ENCODE measurements at places on chromosomes 4 and X.

DNA sequence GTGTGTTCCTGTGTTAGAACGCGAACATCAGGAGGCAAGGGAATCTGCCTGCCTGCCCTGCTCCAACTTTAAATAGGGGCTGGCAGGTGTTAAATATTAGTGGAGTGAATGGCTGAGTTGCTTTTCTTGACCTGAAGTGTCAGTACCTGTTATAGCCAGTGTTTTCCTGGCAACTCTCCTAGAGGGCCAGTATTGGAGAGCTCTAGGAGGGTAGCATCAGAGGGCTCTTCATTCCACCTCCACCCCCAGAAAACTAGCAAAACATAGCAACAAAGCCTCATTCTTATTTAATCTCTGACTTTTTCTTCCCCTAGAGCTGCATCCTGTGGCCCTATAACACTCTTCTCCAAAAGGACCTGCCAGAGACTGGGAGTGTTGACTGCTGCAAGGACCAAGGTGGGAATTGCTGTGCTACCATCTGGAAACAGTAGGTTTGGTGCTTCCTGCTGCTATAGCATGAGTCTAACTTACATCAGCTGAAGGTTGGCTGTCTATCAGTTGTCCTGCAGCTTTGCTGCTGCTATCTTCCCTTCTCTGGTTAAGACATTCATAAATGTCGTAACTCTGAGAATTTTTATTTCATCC is 33.5 kb downstream of the SGMS2 start:
- no peak for DNase-seq

GRCh38 chr4:55884093-55884850 is 30.8 kb downstream of the EXOC1 start:
- DNase-seq, result no peak

DNA sequence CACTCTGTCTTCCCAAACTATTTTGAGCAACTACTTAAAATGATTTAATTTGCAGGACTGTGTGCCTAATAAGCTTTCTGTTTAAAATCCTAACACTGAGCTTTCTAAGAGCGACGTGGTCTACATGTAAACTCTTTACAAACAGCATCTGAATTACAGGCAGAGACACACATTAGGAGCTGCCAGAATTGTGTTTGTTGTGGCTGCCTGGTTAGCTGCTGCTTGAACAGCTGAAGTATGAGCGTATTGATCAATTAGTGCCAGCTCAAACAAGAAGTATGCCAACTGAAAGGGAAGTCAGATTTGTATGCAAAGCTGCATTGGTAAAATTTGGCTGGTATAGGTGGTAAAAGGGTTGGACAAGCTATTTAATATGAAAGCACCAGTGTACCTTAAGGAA is 384.4 kb downstream of the PCDH7 start:
- no peak for DNase-seq

- no peak for DNase-seq
These were observed 46.3 kb upstream of the HHIP start for GRCh38 chr4:144599621-144600020.

- DNase-seq, result no peak
These were observed 57.6 kb downstream of the CCDC160 start for GRCh38 chrX:134294548-134294947.

DNA sequence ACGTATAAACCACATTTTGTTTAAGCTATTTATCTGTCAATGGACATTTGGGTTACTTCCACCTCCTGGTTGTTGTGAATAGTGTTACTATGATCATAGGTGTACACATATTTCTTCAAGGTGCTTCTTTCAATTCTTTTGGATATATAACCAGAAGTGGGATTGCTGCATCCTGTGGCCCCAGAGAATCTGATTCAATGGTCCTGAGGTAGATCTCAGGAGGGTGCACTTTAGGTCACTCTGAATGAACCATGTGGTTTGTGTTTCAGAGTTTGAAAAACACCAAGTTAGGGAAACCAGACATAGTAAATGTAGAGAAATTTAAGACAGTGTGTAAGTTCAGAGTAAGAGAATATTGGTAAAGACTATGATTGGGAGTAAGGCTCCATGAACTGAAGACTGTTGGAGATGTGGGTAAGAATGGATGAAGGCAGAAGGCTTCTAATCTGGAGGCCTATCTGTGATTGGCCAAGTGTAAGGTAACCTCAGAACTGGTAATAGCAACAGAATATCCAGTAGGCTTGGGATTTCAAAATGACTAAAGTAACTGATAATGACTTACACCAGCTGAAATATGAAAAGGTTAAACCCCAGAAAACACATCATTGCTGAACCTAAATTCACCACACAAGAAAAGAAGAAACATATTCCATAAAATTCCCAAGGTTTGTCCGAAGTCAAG is 236.9 kb downstream of the CAMK2D start:
- DNase-seq, result no peak

DNA sequence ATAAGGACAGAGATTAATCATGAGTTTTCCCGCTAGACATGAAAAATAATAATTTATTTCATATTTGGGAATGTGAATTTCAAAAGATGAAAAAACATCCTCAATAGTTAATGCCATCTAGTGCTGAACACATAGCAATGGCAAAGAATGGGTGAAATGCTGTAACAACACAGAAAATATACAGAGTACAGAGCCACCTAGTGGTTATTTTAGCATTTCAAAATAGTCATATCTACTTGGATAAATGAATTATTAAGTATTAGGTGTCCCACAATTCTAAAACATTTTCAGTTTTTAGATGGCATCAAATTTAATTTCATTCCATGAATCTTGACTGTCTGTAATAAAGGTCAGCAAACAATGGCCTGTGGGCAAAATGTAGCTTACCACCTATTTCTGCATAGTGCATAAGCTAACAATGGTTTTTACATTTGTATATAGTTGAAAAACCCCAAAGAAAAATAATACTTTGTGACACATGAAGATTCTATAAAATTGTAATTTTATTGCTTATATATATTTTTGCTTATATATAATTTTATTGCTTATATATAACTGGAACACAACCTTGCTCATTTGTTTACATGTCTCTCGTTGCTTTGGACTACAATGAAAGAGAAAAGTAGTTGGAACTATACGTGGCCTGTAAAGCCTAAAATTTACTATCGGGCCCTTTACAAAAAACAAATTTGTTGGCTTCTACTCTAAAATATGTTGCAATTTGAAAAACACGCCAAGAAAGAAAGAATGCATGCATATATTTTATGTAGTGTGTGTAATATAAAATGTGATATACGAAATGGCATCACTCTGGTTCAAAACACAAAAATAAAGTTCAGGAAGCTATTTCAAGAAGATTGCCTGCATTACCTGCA is 99.1 kb upstream of the FAM47C start:
- DNase-seq, result no peak

- DNase-seq, result no peak
These were observed 2.0 kb downstream of the HSPA4L start for GRCh38 chr4:127783955-127784770.

DNA sequence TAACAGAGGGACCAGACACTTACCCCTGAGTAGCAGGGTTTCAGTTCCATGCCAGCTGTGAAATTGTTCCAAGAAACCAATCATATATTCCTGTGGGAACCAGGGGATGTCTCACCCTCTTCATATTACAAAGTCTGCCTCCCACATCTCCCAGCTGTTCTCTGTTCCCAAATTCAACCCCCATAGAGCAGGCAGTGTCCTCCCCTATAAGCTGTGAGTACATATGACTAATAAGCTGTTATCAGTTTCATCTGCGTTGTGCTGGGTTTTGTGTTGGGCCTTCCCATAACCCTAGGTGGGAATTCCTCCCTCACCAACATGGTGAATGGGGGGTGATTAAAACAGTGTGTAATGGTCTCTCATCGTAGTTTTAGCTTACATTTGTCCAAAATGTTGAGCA is 41.0 kb downstream of the CEP44 start:
- no peak for DNase-seq

DNA sequence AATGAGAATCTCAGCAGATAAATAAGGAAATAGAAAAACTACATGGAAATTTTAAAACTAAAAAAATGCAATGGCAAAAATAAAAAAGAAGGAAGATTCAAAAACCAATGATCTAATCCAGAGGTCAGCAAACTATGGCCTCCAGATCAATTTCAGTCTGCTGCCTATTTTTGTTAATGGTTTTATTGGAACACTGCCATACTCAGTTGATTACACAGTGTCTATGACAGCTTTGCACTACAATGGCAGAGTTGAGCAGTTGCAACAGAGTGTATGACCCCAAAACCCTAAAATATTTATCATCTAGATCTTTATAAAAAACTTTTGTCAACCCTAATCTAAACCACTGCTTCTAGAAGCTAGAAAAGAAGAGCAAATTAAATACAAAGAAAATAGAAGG is 170.3 kb downstream of the RAB28 start:
- DNase-seq, result no peak

DNA sequence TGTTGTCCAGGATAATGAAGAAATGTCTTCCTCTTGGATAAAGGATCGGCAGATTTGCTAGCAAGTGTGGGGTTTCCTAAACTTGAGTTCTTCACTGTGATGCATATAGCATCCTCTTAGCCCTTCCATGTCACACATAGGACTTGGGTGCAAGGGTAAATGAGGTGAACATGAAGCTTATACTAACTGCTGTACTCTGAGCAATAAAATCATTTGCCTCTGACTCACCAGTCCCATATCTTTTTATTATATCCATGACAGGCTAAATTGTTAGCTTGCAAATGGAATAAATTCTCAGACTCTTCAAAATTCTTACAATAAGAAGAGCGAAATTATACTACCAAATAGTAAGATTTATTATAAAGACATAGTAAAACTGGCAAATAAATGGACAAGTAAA is 14.7 kb upstream of the TBC1D1 start:
- no peak for DNase-seq

GRCh38 chr4:68388347-68388865 is 38.5 kb upstream of the YTHDC1 start:
- no peak for DNase-seq

GRCh38 chrX:53287493-53288138 is 6.2 kb upstream of the IQSEC2 start:
- DNase-seq, result no peak

GRCh38 chr4:168632301-168632725 is 135.5 kb downstream of the PALLD start:
- no peak for DNase-seq

DNA sequence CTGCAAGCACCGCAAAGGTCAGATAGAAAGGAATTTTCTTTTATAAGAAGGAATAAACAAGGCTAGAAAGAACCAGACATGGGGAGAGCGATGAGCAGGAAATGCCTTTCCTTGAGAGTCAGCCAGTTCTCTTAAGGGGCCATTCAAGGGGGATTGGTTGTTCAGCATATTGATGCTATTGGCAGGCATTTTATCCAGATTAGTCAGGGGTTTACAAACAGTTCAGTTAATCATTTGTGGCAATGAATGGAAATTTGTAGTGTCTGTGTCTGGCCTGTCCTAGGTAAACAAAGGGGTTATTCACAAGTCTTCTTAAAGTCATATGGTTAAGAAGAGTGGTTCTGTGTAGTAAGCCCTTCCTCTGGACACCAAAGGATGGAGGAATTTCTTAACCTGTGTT is 184.7 kb upstream of the FRMPD4 start:
- DNase-seq, result no peak

DNA sequence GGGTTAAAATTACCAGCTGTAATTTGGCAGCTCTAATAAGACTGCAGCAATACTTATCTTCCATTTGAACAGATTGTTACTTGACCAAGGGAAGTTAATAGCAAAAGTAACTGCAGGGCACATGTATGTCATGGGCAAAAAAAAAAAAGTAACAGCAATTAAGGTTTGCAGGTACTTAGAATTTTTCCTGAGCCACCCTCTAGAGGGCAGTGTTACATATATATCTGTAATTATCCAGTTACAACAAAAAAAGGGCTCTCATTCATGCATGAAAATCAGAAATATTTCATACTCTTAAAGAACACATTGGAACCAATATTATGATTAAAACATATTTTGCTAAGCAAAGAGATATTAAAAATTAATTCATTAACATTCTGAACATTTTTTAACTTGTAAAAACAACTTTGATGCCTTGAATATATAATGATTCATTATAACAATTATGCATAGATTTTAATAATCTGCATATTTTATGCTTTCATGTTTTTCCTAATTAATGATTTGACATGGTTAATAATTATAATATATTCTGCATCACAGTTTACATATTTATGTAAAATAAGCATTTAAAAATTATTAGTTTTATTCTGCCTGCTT is 25.1 kb downstream of the XIAP start:
- no peak for DNase-seq

DNA sequence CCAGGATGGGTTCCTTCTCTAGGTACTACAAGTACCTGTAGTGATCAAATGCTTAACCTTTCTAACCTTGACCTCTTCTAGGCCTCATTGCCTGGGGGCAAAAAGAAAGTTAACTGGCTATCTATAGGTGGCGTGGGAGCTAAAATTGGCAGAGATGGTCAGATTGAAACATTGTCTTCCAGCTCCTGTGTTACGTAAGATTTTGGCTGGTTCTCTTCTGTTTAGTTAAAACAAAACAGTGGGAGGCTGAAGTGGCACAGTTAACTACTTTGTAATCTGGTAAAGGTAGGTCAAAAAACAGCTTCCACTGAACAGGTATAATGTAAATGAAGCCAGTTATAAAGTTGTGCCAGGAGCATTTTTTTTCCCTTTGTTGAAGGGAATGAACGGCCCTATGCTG is 115.2 kb downstream of the MBNL3 start:
- DNase-seq, result no peak

DNA sequence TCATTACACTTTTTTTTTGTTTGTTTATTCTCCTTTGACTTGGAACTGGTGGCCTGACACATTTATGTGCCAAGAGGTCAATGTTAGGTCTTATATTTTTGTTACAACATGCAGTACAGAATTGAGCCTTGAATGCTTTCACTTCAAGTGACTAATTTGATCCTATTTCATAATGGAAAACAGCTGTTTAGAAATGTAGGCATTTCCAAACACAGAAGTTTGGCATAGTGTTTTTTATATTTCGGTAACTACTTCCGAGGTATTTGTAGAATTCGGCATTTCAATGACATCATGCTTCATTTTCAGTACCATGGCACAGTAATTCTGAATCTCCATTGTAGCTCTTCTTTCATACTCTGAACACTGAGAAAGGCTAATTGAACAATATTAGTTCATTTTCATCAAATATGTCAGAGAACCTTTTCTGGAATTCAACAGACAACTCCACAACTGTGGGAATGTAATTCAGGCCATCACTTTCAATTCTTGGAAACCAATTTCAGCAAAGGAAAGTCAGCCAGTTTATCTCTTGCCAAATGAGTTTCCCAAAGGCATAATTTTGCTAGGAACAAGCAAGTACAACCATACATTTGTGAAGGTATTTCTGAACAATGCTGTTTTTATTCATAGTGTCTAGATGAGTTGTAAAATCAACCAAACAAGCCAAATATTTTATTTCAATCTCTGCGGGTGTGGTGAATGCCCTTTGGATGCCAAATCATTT is 11.4 kb downstream of the FAM120C start:
- DNase-seq, result no peak

Measured in D721Med (cell line).